Activated T-cell treated with anti-CD3 and anti-CD28 coated beads for 24 hours (primary cell): ENCODE measurements at places on chromosomes 5 and 9.

DNA sequence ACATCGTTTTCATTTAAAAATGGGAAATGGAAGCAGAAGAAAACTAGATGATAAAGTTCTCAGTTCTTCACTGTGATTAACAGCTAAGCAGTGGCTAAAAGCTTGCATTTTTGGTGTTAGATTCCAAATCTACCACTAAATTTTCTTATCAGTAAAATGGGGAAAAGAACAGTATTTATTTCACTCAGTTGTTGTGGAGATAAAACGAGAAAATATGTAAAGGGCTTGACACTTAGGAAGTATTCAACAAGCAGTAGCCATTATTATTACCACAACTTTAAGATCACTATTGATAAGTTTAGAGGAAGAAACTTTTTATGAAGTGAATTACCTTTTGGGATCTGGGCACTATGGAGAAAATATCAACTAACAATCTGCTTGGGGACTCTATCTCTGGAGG is 4.5 kb downstream of the STOM start:
- no peak for DNase-seq

- DNase-seq, result no peak
Observed at GRCh38 chr9:104826079-104826775, 62.3 kb downstream of the NIPSNAP3B start.

- no peak for DNase-seq
Observed at GRCh38 chr5:52392321-52392720, 395.4 kb upstream of the ITGA1 start.

DNA sequence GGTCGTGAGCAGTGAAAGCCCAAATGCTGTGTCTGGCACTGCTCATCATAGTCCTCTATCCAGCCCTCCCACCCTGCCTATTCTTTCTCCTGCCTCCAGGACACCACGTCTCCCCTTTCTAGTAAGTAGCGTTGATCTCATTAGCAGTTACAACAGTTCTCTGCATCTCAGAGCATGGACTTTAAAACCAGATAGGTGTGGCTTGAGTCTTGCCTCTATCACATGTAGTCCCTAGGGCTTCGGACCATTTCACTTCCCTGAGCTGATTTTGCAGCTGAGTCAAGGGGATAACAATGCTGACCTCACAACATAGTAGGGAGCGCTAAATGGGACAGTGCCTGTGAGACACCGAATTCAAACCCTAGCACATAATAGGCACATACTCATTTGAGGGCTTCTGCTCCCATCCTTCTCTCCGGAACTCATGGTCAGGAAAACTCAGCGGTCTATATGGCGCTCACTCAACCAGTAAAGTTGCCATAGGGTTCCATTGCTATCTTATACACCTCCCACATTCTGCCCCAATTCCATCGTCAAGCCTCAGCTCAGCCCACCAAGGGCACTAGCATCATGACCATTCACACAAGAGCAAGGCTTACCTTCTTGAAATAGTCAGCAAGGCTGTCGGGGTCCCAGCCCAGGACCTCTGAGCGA is 515 bp downstream of the LCP2 start:
- no peak for DNase-seq

GRCh38 chr5:174273325-174273724 is 227.8 kb downstream of the NSG2 start:
- DNase-seq, result no peak

- no peak for DNase-seq
Observed at GRCh38 chr9:33351547-33351946, 50.8 kb downstream of the AQP7 start.

DNA sequence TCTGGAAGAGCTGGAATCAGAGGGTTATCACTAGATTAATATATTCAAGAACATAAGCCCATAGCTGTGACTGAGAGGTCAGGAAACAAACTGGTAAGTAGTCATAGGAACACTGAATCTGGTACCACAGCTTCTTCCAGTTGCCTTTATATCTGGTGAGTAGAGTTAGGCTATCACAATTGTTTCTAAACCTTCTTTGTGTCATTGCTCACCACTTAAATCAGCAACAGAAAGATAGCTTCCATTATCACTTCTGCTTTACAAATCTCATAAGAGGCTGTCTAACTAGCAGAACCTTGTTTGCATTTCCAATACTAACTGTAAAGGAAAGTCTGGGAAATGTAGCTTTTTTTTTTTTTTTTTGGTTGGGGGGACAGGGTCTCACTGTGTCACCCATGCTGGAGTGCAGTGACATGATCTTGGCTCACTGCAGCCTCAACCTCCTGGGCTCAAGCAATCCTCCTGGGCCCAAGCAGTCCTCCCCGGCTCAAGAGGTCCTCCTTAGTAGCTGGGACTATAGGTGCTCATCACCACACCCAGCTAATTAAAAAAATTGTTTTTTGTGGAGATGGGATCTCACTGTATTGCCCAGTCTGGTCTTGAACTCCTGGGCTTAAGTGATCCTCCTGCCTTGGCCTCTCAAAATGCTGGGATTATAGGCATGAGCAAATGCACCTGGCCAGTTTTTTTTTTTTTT is 22.0 kb downstream of the CDC42SE2 start:
- DNase-seq, result no peak

GRCh38 chr5:86623785-86624483 is 6.2 kb downstream of the COX7C start:
- no peak for DNase-seq

- DNase-seq, result no peak
Observed at GRCh38 chr9:4668604-4669003, 2.3 kb upstream of the SPATA6L start.

DNA sequence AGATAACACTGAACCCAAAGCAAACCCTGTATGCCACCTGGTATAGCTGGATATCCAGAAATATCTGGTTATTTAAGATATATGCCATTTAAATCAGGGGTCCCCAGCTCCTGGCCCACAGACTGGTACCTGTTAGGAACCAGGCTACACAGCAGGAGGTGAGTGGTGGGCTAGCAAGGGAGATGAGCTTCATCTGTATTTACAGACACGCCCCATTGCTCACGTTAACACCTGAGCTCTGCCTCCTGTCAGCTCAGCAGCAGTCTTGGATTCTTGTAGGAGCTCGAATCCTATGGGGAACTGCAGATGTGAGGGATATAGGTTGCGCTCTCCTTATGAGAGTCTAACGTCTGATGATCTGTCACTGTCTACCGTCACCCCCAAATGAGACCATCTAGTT is 646.6 kb downstream of the TLE4 start:
- no peak for DNase-seq

- no peak for DNase-seq
Observed at GRCh38 chr5:84119252-84119651, 265.4 kb downstream of the EDIL3 start.

DNA sequence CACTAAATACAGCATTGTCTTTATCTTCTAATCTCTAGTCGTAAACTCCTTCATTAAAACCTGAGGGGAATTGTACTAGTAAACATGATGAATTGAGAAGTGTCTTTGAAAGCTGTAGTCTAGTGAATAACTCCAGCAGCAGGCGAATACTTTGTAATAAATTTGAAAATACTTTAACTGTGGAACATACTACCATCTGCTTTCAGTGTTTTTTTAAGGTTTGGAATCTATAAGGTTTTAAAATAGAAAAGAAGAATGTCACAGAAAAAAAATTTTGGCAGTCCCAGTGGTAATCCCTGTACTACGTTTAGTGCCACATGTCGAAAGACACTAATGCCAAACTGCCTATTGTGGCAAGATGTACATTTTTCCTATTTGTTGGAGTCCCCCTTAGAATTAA is 379.0 kb upstream of the NUDT12 start:
- DNase-seq, result no peak

DNA sequence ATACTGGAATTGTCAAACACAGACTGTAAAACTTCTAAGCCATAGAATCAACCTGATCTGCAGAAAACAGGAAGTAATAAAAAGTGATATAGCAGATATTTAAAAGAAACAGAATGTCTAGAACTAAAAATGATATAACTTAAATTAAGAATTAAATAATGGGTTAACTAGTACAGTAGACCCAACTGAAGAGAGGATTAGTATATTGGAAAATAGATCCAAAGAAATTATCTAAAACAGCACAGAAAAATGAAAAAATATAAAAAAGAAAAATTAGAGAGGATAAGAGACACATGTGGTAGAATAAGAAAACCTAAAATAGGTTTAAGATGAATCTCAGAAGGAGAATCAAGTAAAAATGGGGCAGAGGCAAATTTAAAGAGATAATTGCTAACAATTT is 219.9 kb downstream of the SEMA6A start:
- no peak for DNase-seq

GRCh38 chr5:98604721-98605425 is 168.6 kb upstream of the RGMB start:
- no peak for DNase-seq

GRCh38 chr5:109455598-109456096 is 45.9 kb upstream of the PJA2 start:
- no peak for DNase-seq

DNA sequence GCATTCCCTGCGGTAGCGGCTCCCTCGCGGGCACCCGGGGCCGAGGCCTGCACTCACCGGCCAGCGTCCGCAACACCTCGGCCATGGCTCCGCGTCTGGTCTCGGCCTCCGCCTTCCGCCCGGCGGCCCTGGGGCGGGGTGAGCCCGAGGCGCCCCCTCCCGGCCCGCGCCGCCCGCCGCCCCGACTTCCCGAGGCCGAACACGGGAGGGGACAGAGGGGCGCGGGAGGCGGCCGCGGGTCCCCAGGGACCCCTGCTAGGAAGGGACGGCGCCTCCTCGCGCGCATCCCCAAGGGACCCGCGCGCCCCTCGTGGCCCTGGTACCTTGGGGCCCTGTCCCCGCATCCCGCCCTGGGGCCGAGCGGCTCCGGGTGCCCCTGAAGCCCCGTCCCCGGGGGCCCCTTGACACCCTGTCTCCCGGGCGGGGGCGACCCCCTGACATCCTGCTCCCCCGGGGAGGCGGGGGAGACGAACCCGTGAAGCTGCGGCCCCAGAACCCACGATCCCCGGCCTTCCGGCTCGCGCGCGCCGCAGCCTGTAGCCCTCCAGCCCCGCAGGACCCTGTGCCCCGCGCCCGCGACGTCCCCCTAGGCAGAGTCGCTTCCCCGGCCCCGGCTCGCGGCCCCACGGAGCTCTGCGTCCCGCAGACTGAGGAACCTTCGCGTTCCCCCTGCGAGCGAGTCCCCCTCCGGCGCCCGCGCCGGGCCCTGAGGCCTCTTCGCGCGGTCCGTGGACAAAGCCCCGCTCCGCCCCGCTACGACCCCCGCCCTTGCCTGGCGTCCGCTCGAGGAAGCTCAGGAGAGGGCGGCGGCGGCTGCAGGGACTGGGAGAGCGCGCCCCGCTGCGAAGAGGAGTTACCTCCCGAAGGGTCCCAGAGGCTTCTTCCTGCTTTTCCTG is at the start of gene ABO:
TSS of gene ABO (minus strand) at position 97 of the 896 bp plus-strand sequence.
- no peak for DNase-seq

DNA sequence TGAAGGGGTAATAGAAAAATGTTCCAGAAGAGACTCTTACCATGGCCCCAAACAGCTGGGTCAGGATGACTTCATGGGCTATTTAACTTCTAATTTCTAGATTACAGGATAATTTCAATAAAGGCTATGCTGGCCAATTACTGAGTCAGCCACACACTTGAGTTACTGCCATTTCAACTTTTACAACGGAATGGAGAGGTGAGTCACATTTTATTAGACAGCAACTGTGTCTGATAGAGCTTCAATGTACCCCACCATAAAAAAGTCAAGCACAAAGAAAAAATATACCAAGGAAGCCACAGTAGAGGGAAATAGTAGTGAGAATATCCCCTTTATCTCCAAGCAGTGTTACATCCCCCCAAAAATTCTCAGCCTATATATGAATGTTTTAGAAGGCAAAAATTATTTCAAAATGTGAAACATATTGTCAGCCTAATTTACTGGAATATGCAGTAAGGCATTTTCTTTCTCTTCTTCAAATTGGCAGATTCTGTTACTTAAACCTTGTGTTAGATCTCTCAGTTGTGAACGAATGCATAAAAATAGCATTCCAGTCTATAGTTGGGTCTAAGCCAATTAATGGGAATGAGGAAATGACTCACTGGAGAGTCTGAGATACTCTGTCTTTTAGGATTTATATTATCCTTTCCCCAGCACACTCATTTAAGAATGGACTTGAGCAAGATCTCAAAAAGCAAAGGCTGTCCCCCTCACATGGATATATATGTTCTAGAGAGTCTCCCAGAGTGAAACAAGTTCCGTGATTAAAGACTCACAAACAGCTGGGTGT is 47.1 kb upstream of the RAI14 start:
- DNase-seq, result no peak

- no peak for DNase-seq
Observed at GRCh38 chr5:94376672-94377345, 241.6 kb downstream of the KIAA0825 start.

DNA sequence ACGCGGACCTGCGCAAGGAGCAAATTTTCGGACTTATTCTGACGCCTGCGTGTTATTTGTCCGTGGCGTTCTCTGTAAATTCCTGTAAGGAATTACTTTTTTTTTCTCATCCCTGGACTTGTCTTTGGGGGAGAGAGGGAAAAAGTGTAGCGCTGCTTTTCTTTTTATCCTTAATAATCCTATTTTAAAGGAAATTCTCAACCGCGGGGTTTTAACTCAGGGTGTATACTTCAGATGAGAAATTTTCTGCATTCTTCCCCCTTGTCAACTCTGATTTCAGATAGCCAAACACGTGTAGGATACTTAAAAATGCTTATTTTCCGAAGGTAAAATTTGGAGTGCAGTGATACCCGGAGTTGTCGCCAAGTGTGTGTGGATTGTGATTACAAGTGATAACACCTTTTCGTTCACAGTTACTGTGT is 853 bp downstream of the DCP2 start:
- DNase-seq, result no peak

DNA sequence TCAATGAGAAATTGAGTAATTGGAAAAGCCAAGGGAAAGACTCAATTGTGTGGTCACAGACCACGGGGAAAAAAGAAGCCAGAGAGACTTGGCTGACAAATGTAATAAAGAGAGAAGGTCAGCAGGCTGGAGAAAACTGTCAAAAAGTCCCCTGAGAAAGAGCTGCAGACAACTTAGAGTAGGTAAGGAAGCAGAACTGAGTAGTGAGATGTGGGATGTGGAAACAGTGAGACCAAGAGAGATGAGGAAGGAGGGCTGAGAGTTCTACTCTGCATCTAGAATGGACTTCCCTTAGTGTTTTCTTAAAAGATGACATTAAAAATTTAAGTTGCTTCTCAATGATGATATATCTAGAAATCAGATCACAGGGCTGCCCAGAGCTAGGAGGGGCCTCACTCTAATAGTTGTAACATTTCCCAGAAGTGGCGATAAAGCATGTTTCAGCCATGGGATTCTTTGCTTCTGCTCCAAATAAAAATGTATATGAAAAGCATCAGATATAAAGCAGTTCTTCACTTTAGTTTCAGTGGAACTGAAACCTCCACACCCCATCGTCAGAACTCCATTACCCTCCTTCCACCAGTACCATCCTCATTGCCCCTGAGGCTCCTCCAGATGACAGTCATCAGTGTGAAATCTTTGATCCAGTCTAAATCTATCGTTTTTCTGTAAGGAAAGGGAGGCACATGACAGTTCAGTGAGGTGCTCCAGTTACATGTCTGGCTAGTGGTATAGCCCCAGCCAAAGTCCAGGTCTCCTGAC is 80.6 kb downstream of the SPEF2 start:
- no peak for DNase-seq

DNA sequence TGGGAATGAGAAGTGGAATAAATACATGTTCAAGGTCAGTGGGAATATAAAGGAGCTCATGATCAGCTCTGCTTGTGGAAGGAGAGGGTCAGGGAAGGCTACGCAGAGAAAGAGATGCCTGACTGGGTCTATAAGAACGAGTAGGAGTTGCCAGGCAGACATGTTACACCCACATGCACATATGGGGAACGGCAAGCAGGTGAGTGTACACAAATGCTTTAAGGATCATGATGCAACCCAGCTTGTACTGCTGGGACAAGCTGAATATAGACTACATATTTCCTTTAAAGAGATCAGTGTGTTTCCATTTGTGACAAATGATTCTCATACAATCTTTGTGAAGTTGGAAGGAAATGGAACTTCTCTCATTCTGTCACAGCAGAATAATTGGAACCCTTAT is 141.7 kb downstream of the SPOCK1 start:
- DNase-seq, result no peak
